GF-D8 (cell line): ENCODE measurements at places on chromosomes 11 and 22.

DNA sequence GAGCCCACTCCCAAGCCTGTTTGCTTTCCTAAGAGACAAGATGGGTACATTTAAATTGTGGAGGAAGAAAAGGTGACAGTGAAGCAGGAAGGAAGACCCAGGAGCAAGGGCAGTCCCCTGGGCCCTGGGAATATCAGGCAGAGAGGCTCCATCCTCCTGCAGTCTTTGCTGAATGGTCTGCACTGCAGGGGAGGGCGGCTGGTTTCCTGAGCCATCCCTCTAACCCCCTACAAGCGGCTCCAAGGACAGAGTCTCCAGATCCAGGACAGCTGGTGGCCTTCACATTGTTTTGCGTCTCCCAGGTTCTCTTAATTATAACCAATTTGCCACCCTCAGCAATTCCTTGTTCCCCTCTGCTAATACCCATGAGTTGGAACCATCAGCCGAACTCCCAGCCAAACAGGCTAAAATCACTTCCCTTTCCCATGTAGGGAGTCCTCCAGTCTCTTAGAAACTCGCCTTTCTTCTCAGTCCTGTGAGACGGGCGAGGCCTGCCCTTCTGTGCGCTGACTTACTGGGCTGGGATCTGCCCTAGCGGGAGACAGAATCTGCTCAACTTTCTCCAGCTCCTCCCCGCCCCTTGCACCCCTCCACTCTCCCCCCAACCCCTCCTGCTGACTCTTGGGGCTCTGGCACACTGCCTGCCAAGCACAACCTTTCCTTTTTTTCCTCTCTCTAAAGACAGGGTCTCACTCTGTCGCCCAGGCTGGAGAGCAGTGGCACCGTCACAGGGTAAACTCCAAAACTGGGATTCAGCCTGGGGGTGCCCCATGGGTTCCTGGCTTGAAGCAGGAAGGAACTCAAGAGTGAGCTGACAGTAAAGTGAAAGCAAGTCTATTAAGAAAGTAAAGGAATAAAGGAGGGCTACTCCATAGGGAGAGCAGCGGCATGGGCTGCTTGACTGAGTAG lies 53.4 kb upstream of the EMID1 start:
- DNase-seq = no peak

DNA sequence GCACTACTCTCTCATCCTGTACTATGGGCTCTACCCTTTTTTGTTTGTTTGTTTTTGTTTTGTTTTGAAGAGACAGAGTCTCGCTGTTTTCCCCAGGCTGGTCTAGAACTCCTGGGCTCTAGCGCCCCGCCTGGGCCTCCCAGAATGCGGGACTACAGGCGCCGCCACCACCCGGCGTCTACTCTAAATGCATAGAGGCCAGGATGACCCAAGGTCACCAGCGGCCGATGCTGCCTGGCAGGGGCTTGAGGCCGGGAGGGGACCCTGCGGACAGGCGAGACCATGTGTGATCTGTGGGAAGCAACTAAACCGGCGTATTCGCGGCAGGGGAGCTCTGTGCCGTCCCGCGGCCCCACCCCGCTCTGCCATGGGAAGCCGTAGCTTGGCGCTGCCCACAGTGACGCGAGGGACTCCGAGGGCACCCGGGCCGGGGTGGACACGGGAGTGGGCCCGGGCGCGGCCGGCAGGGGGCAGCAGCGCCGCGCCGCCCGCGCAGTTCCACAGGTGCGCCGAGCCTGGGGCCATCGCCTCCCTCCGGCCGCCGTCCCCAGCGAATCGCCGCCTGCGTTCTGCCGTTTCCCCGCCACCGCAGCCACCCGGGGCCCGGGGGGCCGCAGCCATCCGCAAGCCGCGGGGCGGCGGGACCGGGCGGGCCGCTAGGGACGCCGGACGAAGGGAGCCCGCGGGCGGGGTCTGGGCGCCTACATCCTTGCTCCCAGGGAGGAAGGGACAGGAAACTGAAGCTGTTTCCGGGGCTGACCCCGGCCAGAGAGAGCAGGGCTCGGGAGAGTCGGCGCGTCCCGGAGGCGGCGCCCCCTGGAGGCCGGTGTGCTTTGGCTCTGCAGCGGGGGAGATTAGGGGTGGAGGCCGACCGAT lies 12.3 kb upstream of the HDHD5 start:
- DNase-seq = peak; percentile 40

DNA sequence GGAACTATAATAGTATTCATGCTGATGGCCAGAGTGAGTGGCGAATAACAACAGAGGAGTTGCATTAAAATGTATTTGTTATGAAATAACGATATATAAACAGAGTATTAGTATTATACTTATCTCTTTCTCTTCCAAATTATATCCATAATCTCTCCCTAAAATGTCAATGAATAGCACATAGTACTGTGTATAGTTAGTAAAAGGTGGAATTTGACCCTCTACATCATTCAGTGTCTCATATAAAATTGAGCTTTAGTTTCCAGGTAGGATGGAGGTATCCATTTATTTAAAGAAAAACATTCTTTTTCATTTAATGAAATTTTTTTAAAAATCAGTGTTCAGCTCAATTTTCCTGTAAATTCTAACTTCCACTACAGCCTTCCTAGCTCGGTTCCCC lies 34.4 kb upstream of the TECTA start:
- no peak for DNase-seq

DNA sequence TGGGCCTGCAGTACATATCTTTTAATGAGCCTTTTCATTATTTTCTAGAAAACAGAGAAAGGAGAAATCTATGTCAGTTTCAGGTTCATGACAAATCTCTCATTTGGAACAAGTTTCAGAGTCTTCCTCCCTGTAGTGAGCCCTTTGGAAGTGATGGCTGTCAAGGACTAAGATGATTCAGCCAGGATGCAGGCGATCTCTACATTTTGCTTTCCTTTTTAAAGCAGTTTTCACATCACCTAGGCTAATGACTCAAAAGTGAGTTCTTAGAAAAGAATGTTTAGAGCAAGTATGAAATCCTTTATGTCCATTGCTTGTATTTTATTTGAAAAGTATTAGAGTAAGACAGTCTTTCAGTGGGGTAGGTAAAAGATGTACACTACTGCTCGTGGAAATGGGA lies 130.1 kb downstream of the TRPC6 start:
- no peak for DNase-seq

DNA sequence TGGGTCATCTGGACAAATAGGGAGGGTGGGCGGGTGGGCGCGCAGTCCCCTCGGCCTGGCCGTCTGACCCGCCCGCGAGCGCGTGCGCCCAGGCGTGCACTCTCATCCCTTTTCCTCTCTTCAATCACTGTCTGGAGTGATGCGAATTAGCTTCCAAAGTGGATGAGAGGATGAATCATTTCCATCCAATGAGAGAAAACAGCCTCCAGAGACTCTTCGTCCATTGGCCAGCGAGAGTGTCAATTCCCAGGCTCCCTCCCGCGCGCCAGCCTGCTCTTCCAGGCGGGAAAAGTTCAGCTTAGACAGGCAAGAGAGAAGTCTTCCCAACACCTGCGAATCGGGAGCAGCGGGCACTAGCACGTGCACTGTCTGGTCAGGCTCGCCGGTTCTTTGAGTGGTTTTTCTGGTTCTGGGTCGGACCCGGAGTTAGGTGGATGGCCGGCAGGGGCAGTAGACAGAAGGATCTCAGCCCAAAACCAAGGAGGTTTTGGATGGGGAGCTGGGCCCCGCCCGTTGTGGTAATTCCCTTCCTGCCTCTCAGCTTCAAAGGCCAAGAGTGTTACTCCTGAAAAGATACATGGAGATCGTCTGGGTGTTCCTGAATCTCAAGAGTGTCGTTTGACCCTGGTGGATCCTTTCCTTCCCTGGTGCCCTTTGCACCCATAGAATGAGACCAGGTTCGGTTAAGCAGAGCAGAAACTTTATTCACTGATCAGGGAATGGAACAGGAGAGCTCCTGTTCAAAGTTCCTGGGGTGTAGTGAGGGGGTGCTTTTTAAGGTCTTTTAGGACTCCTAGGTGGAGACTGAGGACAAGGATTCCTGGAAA lies 33.4 kb upstream of the GLYATL1 start:
- DNase-seq = no peak

DNA sequence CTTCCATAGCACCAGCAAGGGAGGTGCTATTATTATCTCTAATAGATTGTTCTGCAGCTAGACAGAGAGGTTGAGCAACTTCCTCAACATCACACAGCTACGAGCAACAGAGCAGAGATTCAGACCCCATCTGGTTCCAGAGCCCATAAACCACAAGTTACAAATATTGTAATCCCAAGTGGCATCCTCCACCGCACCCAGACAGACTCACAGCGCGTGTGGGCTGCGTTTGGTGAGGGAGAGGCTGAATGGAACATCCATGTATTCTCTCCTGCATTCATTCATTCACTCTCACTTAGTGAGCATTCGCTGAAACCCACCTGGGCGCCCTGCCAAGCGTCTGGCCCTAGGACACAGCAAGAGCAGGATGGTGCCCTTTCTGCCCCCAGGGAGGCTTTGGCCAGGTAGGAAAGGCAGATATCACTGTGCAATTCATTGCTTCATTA lies 33.5 kb downstream of the LIF start:
- DNase-seq = peak; percentile 32

DNA sequence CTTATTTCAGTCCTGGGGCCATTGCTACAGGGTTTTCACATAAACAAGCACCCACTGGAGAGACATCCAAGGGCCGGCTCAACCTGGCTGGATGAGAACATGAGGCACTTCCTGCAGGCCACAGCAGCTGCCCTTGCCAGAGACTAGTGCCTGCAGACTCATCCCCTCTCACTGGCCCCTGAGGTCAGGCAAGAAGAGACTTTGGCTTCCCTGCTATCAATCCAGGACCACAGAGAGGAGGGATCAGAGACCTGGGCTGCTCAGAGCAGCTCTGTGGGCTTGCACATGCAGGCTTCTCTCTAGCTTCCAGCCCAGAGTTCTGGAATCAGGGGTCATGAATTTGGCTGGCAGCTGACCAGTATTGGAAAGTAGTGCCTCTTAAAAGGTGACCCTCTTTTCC lies 79.5 kb downstream of the CABIN1 start:
- no peak for DNase-seq

GRCh38 chr11:7967826-7968225 lies 2.6 kb upstream of the NLRP10 start:
- DNase-seq = no peak

- DNase-seq = no peak
These were observed 1.6 kb downstream of the C1QTNF6 start for GRCh38 chr22:37186228-37186996.

DNA sequence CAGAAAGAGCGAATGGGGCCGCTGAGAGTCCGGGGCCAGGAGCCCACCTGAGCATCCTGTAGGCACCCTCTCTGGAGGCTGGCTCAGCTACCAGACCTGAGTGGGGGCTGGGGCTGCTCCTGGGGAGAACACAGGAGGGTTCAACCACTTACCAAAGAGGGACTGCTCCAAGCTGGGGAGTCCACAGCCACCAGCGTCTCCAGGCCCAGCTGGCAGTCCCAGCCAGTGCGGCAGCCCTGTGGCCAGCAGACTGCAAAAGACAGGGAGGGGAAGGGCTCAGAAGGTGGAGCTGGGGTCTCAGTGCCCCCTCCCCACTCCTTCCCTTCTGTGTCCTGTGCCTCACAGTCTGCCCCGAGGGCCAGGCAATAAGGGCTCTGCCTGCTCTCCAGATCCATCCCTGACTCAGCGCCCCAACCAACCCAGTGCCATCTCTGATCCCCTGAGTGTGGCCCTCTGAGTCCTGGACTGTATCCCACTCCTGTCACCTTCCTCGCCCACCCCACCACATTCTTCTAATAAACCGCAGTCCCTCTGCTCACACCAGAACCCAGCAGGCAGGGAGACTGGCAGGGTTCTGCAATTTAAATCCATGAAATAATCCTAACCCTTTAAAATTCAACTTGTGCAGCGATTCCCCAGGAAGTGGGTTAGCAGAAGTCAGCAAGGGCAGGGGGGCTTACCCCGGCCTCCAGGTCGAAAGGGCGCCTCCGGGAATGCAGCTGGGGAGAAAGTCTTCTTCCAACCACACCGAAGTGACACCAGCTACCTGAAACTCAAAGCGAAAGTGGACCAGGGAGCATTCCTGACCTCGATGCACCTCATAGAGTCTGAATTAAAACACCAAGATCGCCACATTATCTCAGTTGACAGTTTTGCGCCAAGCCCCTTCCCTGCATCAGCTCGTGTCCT lies 13.3 kb downstream of the CHST1 start:
- no peak for DNase-seq

DNA sequence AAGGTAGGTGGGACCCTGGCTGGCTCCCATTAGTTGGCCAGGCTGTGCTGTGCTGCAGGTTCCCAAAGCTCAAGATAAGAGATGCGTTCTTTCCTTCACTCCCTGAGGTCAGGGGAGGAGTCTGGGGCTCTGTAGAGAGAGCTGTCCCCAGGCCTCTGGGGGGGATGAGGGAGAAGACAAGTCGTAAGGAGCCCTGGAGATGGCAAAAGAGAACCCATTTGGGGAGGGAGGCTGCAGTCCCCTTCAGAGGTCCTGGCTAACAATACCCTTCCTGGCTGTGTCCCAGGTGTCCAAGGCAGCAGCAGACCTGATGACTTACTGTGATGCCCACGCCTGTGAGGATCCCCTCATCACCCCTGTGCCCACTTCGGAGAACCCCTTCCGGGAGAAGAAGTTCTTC lies 916 bp downstream of the GNG3 start:
- DNase-seq = no peak

DNA sequence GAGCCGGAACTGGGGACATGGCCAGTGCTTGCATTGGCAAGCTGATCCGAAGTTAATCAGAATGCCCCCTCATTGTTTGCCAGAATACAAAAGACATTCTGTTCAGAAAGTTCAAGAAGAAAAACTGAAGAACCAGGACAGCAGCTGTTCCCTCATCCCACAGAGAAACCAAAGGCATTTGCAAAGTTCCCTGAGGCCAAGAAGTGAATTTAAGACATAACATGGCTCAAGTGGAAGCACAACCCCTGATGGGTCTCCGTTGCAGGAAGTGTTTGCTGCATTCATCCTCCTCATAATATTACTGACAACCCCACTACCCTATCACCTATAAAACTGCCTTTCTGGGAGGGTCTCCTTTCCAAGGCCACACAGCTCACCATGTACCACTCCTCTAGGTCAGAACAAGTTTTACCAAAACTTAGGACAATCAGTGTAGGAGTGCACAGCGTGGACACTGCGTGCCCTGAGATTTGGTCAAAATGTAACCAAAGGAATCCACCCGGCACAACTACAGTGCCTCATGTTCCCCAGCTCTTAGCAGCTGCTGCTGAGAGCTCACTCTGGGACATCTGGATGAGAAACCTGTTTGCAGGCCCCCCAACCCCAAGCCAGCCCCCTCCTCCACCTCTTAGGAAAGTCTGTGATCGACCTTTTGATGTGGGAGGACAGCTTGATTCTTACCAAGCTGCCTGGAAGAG lies 101.6 kb upstream of the AKIP1 start:
- no peak for DNase-seq

- no peak for DNase-seq
These were observed 34.3 kb downstream of the ZNF202 start for GRCh38 chr11:123707206-123707605.

GRCh38 chr11:118295199-118295598 lies 9.3 kb upstream of the CD3E start:
- no peak for DNase-seq
